H4 (cell line): ENCODE measurements at places on chromosomes 2 and 18. TPM values are rescaled to one million over a fixed set of nuclear protein-coding genes. Genes with fewer than 3 reads are reported as not detected.
A peak's percentile ranks its signal among the peaks of the same experiment; 100 is the strongest.

NT5DC4 gene
- total RNA-seq: not detected in 2 replicates

GRCh38 chr18:649341-649740, 8.1 kb upstream of the TYMS start:
- peak; percentile 70 for DNase-seq

DNA sequence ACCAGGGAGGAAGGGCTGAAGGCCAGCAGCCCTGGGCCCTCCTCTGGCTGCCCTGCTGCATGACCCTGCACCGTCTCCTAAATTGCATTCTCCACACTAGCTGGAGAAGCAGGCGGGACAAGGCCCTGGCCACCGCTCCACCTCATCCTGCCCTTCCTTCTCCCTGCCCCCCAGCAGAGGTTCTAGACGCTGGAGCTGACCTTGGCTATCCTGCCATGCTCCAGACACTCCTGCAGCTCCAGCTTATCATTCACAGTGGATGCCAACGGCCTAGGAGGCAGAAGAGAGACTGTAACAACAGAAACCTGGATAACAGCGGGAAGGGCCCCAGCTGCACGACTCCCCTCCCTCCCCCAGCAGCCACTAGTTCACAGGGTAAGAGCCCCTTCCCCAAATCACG, 68.4 kb upstream of the POMC start:
- no peak for DNase-seq

- DNase-seq: no peak
Measured at GRCh38 chr18:361100-361732, 93.4 kb upstream of the THOC1 start.

DNA sequence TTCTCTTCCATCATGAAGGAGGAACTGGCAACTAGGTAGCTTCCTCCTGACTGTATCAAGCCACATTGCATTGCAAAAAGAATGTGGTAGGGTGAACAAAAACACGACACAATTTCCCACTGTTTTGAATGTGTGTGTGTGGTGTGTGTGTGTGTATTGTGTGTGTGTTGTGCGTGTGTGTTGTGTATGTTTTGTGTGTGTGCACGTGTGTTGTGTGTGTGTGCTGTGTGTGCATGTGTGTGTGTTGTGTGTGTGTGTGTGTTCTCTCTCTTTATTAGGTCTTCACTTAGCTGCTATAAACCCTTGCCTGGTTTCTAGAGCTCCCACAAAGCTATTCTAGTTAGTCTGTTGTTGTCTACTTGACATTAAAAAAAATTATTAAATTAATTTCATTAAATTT, 550.0 kb upstream of the GYPC start:
- no peak for DNase-seq

- no peak for DNase-seq
Measured at GRCh38 chr2:28400419-28400818, 7.8 kb downstream of the FOSL2 start.

GRCh38 chr18:79374408-79375171, 21.1 kb upstream of the NFATC1 start:
- no peak for DNase-seq
